Left cardiac atrium (tissue), 4 donors: ENCODE measurements at places on chromosomes 12 and 14. TPM values are rescaled to one million over a fixed set of nuclear protein-coding genes. Genes with fewer than 3 reads are reported as not detected.

The DDX54 gene
- 39.4 TPM for total RNA-seq

The CMA1 gene
- total RNA-seq = 5.2 TPM

The YAF2 gene
- total RNA-seq = 64.7 TPM

The PIP4K2C gene
- 15.3 TPM for total RNA-seq

The LIN7A gene
- 13.6 TPM for total RNA-seq

The DCAF4 gene
- 10.4 TPM for total RNA-seq

GRCh38 chr12:57169969-57170368, 22.6 kb upstream of the LRP1-AS start:
- DNase-seq = no peak

DNA sequence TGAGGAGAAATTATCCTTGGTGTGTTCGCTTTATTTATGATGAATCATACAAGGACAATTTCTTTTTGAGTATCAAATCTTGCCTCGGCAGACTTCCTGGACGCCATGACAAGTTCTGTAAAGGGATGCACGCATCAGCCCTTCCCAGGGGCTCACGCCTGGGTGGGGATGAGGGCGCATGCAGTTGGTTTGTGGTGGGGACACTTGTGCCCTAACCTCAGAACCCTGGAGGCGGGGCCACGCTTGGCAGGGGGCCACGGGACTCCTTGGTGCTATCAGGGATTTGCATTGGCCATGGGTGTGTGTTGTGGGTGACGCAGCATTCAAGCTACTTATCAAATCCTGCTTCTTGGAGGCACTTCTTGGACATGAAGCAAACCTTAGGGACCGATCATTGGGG, 143.8 kb upstream of the RTL1 start:
- no peak for DNase-seq

GRCh38 chr12:25052914-25053211, 104.0 kb upstream of the BCAT1 start:
- DNase-seq = no peak

GRCh38 chr14:55843718-55844403, 263.9 kb downstream of the KTN1 start:
- DNase-seq = no peak

- DNase-seq = no peak
Observed at GRCh38 chr14:78530078-78530477, 359.9 kb downstream of the NRXN3 start.

- DNase-seq = no peak
Observed at GRCh38 chr12:116610971-116611541, 51.9 kb downstream of the MAP1LC3B2 start.

DNA sequence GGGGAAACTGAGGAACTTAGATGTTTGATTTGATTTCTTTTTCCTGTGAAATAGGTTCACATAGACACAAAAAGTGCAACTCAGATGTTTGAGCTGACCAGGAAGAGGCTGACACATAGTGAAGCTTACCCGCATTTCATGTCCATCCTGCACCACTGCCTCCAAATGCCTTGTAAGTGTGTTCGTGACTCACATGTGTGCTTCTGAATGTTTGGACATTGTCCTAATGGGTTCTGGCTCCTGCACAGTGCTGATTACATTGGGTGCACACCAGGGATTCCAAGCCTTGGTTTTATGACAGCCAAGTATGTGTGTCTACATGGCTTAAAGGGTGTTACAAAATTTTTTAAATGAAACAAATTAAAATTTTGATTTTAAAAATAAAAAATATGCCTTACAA, 137.4 kb downstream of the DAAM1 start:
- no peak for DNase-seq

GRCh38 chr14:64812412-64812811, 67.3 kb downstream of the SPTB start:
- DNase-seq = no peak

DNA sequence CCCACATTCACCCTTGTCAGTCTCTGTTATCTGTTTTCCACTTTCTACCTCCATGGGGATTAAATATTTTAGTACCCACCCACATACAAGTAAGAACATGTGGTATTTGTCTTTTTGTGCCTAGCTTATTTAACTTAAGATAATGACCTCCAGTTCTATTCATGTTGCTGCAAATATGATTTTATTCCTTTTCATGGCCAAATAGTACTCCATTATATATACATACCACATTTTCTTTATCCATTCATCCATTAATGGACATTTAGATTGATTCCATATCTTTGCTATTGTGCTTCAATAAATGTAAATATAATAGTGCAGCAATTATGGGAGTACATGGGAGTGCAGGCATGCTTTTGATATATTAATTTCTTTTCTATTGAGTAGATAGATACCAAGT, 185.8 kb downstream of the RPAP3 start:
- no peak for DNase-seq

- no peak for DNase-seq
Observed at GRCh38 chr12:112969547-112970306, 8.6 kb upstream of the OAS2 start.

DNA sequence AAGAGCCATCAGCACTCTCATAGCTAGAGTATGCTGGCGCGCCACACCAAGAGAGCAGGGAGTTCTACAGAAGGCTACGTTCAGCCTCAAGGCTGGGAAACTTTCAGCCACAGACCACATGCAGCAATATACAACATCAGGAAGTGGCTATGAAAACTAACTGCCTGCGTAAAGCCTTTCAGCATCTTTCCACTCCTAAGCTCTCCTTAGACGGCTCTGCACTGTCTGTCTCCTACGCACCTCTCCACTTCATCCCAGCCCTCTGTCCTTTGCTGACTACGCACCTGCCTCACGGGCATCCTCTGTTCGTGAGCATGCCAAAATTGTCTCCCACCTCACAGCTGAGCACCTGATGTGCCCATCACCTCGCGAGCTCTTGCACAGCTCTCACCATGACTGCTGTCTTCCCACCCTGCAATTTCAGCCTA, 9.7 kb downstream of the MPHOSPH9 start:
- no peak for DNase-seq

DNA sequence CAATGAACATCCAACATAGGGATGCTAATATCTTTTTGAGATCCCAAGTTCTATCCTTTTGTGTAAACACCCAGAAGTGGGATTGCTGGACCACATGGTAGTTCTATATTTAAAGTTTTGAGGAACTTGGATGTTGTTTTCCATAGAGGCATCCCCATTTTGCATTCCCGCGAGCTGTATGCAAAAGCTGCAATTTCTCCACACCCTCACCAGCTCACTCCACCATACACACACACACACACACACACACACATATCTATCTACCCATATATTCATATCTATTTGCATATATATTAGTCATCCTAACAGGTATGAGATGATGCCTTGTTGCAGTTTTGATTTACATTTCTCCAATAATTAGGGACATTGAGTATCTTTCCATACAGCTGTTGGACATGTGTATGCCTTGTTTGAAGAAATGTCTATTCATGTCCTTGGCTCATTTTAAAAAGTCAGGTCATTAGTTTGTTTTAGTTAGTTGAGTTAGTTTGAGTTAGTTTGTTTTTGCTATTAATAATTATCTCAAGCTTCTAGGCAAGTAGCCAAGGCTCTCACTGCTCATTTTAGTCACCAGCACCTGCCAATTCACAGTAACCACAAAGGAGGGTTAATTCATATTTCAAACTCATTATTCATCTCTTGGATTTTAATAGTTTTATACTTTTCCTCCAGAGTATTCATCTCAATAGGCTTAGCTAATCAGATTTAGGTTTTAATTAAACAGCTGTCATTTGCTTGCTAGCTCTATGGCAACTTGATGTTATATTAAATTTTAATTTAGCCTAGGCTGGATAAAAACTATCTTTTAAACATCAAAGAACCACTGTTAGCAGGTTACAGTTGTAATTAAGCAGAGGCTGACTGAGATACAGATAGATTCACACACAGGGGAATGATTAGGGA, 1435.9 kb upstream of the TMEM132C start:
- DNase-seq = no peak

DNA sequence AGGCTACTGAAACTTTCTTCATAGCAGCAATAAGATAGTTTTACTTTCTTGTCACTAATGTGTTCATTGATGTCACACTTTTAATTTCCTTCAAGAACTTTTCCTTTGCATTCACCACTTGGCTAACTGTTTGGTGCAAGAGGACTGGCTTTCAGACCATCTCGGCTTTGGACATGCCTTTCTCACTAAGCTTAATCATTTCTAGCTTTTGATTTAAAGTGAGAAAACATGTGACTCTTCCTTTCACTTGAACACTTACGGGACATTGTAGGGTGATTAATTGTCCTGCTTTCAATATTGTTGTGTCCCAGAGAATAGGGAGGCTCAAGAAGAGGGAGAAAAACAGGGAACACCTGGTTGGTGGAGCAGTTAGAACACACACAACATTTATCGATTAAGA, 41.9 kb downstream of the IFNG start:
- no peak for DNase-seq

DNA sequence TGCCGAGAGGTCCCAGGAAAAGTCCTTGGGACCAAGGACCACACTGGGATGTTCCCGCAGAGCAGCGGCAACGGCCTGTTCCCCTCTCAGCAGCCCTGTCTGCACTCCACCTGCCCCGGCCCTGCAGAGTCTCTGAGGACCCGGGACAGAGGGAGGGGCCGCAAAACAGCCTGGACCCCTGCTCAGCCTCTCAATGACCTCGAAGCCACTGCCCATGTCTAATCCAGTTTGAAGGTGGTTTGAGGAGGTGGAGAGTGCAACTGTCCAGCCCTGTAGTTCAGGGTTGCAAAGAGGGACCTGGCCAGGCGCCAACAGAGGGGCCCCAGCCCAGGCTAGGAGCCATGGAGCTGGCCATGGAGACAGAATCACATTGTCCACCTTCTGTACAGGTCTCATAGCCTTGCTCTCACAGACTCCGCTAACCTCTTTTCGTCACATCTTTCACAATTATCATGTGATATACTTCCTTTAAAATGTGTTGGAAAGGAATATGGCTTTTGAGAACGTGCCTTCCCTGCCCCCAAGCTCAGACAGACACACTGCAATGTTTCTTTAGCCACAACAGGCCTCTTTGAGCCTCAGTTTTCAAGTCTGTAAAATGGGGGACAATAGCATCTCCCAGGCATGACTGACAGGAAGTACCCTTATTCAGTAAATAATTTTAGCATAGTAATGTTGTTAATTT, 49.3 kb downstream of the ACTN1 start:
- DNase-seq = no peak
